ENCODE measurements at places on chromosomes 6 and 20.

- no peak for DNase-seq
Observed at GRCh38 chr6:99369533-99369932, 20.1 kb upstream of the FAXC start.

- DNase-seq: no peak
Observed at GRCh38 chr6:137261761-137262160, 42.6 kb upstream of the IFNGR1 start.

GRCh38 chr6:25171301-25171700 lies 107.9 kb upstream of the CARMIL1 start:
- no peak for DNase-seq

GRCh38 chr20:62707921-62708521 lies 615 bp upstream of the NTSR1 start:
- no peak for DNase-seq

- DNase-seq: no peak
Observed at GRCh38 chr6:7402716-7403115, 13.1 kb downstream of the RIOK1 start.

GRCh38 chr6:4124351-4124750 lies 11.0 kb downstream of the ECI2 start:
- no peak for DNase-seq

- no peak for DNase-seq
Observed at GRCh38 chr6:16704401-16705045, 56.7 kb downstream of the ATXN1 start.

- peak; percentile 28 for DNase-seq
Observed at GRCh38 chr6:16277101-16277981, 39.0 kb downstream of the GMPR start.

- DNase-seq: peak; percentile 49
Observed at GRCh38 chr6:37483917-37484785, 15.5 kb downstream of the CCDC167 start.

GRCh38 chr20:49397525-49397924 lies 84.9 kb downstream of the KCNB1 start:
- DNase-seq: no peak

DNA sequence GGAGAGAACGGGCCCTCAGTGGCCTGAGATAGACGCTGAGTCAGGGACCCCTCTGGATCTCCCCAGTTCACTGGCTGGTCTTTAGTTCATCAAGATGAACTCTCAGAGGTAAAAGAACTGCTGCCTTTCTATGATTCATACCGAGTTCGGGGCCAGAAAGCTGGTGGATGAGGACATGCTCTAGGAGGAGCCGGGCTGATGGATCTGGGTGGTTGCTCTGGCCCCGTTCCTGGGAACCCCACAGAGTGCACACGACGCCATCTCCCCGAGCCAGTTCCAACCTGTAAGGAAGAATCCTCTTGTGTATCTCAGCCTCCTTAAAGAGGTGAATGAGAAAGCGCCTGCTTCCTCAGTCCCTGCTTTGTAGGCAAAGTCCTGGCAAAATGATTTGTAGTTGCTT lies 142.6 kb upstream of the PDE10A start:
- DNase-seq: no peak

GRCh38 chr6:143187238-143187923 lies 126.7 kb downstream of the AIG1 start:
- no peak for DNase-seq

GRCh38 chr6:99446076-99446475 lies 21.0 kb upstream of the PNISR start:
- DNase-seq: no peak

GRCh38 chr6:30703821-30704220 lies 13.0 kb upstream of the NRM start:
- no peak for DNase-seq

DNA sequence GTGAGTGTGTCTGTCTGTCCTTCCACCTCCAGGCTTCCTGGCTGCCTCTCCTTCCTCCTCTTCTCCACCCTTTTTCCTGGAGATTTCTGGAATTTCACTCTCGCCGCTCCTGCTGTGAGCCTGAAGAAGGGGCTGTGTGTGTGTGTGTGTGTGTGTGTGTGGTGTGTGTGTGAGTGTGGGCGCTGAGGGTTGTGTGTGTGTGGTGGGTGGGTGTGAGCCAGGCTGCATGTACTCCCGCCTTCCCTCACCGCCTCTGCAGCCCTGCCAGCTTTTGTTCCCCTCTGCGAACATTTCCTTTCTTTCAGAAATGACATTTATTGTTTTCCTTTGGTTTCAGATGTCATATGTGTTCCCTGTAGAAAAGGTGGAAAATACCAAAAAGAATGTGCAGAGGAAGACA lies 76.0 kb downstream of the SRC start:
- peak; percentile 42 for DNase-seq

DNA sequence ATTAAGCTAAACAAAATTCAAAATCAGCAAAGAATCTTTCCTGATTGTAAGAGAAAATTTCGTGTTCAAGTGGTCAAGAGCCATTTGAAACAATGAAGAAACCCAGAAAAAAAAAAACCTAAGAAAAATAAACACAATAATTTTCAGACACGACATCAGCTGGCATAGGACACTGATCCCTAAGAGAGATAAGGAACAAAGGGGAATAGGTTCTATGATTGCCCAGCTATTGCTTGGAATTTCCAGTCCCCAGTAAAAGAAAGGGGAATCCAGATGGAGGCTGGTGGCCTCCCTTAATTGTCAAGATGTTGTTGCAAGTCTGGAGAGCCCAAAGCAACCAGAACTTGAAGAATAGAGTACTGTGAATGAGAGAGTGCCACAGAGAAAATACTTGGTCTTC lies 48.5 kb downstream of the COL12A1 start:
- no peak for DNase-seq

GRCh38 chr6:82619573-82619972 lies 256.0 kb downstream of the TPBG start:
- DNase-seq: no peak

DNA sequence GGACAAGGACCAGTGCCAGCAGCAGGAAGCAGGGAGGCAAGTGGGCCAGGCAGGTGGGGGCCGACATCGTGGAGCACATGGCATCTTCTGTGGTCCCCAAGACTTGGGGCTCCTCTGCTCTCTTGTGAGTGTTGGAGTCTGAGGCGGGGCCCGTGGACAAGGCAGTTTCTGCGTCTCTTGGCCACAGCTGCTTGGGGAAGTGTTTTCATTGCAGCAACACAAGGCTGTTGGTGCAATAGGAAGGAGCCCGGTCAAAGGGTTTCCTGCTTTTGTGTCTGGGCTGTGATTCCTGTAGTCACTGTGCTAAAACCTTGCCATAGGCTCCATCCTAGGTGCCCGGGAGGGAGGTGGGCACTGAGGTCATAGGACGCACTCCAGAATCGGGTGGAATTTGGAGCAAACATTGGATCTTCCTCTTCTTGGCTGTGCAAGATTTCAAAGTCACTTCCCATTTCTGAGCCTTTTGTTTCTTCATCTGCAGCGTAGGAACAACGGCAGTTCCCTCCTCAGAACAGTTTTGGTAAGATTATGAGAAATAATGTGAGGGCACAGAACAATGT lies at the start of gene SIRPB2:
Gene SIRPB2 (minus strand): TSS at position 140 of the 560 bp plus-strand sequence. CDS start 61 bp downstream, at position 79.
- no peak for DNase-seq

DNA sequence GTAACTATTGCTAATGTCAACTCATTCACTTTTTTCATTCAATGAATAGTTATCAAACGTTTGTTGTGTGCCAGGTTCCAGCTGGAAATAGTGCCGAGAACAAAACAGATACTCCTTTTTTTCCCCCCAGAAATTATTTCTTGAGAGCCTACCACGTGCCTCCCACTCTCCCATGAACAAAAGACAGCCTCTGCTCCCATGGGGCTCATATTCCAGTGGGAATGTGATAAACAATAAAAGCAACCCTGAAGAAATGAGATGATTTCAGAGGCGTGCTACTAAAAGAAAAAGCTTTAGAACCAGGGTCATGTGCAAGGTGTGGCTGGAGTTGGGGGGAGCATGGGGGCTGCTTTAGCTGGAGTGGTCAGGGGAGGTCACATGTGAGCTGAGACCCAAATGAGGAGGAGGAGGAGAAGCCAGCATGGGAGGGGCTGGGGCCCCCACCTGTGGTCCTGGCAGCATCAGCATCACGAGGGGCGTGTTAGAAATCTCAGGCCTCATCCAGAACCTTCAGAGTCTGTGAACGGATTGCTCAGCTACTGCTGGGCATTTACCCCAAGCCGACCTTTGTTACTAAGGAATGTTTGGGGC lies 157.4 kb downstream of the EYA2 start:
- DNase-seq: no peak

GRCh38 chr6:90414352-90414751 lies 117.7 kb upstream of the BACH2 start:
- no peak for DNase-seq

DNA sequence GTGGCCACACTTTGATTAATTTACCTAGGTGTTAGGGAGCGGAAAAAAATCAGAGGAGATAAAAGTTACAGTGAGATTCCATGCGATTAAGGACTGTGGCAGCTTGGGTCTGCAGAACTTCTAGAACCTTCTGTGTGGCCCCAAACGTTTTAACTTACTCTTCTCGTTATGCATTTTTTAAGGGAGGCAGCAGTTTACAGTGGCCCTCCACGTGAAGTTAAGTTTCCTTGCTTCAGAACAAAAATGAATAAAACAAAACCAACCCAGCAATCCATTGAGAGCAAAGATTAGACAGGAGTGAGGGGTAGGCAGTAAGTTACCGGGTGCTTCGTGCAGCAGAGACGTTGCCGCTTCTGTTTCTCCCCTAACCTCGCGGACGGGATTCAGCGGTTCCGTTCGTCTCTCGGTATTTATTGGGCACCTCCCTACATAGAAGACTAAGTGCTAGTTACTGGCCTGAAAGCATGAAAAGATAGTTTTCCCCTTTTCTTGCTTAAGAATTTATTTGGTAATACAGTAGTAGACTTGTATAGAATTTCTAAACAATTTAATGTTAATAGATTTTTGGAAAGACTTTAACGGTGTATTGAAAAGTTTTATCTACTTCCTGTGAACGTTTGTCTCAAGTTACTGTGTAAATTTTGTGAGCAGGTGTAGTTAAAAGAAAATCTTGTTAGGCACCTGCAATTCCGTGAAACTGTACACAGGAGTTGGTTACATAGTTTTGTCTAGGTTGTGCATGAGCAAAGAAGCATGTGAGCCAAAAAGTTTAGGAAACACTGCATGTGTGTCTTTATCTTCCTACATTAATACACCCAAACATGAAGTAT lies 1.1 kb downstream of the BAG2 start:
- peak; percentile 35 for DNase-seq

DNA sequence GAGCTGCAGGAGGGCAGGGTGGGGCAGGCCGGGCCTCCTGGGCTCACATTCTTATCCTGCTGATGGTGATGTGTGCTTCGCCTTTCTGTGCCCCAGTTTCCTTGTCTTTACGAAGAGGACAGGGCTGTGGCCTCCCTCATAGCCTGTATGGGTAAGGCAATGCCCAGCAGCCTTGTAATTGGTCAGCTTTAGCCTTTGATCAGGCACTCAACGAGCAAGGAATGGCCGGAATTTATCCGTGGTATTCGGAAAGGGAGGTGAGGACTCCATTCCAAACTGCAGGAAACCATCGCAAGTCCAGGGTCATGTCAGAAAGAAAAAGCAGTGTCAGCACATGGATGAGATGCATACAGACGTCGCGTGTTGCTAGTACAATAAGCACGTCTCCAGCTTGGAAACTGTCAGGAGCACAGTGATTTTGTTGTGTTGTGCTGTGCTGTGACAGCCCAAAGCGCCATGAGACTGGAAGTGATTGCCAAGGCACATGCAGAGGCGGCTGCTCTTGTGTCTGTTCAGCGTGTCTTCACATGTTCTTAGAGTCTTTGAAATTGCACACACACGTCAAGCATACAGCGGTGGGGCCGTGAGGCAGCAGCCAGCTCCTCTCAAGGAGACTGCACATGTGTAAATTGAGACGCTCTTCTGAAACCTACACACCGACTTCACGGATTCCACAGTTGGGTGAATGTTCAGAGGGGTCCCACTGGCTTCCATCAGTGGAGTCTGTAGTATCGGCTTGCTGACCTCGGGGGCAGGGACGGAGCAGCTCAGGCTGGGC lies 6.2 kb downstream of the SS18L1 start:
- DNase-seq: no peak

DNA sequence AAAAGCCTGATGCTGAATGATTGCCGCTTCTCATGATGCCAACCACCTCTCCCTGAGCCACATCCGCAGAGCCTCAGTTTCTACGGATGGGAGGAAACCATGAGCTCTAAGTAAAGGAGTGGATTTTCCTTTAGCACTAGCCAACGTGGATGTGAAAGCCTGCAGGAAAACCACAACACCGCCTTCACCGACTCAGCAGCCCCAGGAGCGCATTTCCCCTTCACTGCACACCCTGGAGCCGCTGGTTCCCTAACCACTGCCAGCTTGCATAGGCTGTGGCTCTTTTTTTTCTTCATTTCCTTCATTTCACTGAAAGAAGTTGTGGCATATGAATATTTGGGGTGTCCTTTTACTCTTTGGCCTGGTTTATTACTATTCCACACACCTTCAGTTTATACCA lies 50.5 kb upstream of the SSTR4 start:
- DNase-seq: no peak

DNA sequence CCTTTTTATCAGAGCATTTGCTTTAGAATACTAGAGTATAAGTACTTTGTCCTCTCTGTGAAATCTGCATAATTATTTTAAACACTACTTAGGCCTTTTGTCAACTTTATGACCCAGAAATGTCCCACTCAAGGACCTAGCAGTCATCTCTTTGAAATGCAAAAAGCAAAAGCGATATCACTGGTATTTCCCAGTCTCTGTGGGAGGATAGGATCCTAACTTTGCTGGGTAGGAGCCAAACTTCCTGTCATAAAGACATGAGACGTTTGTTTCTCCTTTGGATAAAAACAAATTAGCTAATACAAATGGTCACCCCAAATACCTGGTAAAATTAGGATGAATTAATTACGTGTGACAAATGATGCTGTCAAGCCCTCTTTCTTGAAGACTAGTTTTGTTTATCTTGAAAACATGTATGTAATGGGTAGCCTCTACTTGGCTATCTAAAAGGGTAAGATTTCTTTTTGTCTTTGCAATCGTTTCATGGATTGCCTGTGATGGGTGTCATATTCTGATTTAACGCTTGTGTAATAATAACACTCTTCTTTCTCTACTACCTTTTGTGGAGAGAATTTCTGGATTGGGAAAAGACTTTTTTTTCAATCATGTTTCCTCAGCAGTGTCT lies 36.2 kb downstream of the DCDC2 start:
- DNase-seq: no peak

- DNase-seq: no peak
Observed at GRCh38 chr6:163776906-163777686, 362.6 kb downstream of the QKI start.

DNA sequence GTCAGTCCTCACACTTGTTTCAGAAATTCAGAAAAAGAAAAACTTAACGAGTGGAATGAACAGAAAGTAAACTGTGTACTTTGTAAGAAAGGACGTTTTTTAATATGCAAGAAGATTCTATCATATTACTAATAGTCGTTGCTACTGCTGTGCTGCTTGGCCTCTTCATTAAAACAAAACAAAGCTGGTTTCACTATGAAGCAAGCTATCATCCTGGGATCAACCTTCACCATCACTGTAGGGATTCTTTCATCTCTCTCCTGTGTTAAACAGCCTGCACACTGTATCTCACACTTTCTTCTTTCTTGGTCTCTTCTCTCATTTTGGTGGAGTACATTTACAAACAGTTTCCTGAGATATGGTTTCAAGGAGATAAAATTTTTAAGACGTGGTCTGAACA lies 284.2 kb downstream of the BTBD9 start:
- no peak for DNase-seq

- no peak for DNase-seq
Observed at GRCh38 chr6:40887792-40888340, 151.2 kb downstream of the UNC5CL start.

- DNase-seq: no peak
Observed at GRCh38 chr6:10759312-10759839, 11.8 kb downstream of the TMEM14B start.

- DNase-seq: no peak
Observed at GRCh38 chr20:61745397-61746146, 320.1 kb downstream of the TAF4 start.

- no peak for DNase-seq
Observed at GRCh38 chr6:156585859-156586258, 191.3 kb upstream of the ARID1B start.

All from NCI-H146 (cell line).